Common myeloid progenitor, CD34-positive (primary cell): ENCODE measurements at places on chromosomes 2 and 18.

DNA sequence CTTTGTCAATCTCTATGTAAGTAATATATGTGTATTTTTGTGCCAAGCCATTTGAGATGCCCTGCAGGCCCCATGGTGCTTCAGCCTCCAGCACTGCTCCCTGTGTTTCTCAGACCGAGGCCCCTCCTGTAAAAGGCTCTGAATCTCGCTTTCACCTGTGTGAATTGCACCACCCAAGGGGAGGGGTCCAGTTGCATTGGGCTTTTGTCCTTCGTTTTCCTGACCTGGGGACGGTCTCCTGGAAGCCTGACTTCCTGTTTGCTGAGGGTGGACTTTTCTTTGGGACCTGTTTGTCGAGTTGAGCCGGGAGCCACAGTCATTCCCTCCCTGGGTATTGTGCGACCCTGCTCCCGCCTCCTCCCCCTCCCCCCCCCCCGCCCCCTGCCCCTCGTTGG, 48.9 kb downstream of the AGAP1 start:
- DNase-seq: no peak

DNA sequence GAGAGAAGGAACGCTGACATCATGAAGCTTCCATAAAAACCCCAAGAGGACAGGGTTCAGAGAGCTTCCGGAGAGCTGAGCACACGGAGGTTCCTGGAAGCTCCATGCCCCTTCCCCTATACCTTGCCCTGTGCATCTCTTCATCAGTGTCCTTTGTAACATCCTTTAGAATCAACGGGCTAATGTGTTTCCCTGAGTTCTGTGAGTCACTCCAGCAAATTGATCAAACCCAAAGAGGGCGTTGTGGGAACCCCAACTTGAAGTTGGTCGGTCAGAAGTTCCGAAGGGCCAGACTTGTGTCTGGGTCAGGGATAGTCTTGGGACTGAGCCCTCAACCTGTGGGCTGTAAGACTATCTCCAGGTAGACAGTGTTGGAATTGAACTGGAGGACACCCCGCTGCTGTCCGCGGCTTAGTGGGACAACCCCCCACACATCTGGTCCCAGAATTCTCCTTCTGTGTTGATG, 25.9 kb upstream of the GPR55 start:
- DNase-seq: no peak

GRCh38 chr2:152012697-152013096, 86.1 kb downstream of the CACNB4 start:
- no peak for DNase-seq

- DNase-seq: no peak
These were observed 223.6 kb upstream of the EPAS1 start for GRCh38 chr2:46073540-46074046.

DNA sequence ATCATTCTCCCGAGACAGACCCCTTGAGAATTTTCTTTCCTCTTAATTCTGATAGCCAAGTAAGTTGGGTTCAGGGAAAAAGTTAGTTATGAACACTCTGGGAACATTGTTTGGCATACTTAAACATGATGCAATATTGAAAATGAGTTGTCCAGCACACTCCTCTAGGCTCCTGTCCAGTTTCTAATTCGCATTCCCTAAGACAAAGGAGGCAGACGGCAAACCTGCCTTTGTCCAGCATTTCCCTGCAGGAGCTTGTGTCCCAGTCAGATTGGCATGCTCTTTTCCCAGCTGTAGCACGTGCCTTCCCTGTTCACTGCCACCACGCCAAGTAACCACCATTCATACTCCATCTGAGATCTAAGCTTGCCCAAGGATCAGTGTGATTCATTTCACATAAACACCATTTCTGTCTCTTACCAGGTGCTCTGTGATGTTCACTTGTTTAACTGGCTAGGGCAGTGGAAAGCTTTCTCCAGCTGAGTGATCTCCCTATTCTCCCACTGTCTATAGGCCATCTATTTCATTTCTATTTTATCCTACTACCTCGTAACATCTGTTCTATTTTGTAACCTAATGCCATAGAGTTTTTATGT, 150.0 kb upstream of the EPB41L3 start:
- DNase-seq: no peak

GRCh38 chr2:158512323-158512722, 55.6 kb downstream of the PKP4 start:
- DNase-seq: no peak

- no peak for DNase-seq
These were observed 390.2 kb upstream of the NXPH2 start for GRCh38 chr2:139170406-139170805.

DNA sequence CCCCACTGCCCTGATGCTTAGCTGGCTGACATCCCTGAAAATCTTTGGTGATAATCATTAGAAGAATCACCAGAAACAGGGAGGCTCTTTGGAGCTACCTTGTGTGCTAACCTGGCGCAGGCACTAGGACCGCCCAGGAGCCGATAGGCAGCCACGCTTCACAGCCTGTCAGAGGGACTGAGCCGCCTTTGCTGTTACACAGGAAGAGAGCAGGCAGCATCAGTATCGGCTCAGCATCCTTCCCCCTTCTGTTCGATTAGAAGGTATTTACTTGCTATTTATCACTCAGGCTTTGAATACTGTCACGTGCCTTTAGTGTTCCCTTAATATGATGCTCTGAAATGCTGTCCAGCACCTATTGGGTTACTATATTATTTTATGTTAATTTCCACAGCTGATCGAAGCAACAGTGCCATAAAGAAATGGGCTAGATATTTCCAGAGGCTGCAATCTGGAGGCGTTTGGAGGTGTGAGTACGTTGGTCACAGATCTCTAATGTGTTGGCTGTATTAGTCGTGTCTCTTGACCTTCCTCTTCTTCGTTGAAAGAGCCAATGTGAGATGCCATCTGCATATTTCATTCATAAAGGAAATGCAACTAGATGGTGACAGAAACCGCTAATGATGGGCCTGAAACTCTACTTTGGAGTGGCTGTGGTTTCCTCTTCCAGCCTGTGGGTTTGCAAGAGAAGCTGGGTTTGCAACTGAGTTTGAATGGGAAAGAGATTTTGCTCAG, 110.4 kb upstream of the RAB27B start:
- DNase-seq: peak; percentile 93

- no peak for DNase-seq
These were observed 42.0 kb upstream of the EDAR start for GRCh38 chr2:109030870-109031475.

- peak; percentile 31 for DNase-seq
These were observed 49.4 kb downstream of the AOX1 start for GRCh38 chr2:200635251-200635650.

GRCh38 chr2:136628490-136628889, 136.9 kb upstream of the THSD7B start:
- no peak for DNase-seq

DNA sequence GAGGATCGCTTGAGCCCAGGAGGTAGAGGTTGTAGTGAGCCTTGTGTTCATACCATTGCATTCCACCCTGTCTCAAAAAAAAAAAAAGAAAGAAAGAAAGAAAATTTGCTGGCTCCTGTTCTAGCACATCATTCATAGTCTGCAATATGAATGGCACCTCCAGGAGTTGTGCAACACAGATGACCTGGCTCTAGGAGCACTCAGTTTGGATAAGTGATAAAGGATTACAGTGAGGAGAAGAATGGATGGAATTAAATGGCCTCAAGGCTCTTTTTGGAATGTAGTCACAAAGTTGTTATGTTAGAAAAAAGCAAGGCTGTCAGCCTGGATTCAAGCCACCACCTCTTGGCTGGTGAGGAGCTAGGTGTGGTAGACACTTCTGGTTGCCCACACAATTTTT, 21.5 kb upstream of the SPRED2 start:
- DNase-seq: no peak

- no peak for DNase-seq
These were observed 76.3 kb downstream of the PKP4 start for GRCh38 chr2:158533009-158533408.

GRCh38 chr2:238636269-238637073, 209.7 kb downstream of the ASB1 start:
- DNase-seq: no peak

- no peak for DNase-seq
These were observed 131.3 kb downstream of the COMMD1 start for GRCh38 chr2:62036761-62037250.

DNA sequence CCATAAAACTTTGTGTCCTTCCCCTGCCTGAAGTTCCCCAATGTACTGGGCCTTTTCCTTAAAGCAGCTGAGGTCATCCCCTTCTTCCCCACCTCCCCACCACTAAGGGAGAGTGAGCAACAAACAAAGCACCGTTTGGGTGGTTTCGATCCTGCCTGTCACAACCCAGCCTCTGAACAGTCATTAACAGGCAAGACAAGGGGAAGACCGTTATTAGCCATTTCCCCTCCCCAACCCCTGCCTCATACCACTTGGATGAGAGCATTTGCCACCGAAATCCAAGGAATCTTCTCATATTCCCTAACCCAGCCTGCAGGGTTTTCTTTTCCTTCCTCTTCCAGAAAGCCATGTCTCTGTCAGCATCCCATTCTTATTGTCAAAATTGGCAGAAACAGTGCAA, 65.6 kb downstream of the STRADB start:
- DNase-seq: no peak

DNA sequence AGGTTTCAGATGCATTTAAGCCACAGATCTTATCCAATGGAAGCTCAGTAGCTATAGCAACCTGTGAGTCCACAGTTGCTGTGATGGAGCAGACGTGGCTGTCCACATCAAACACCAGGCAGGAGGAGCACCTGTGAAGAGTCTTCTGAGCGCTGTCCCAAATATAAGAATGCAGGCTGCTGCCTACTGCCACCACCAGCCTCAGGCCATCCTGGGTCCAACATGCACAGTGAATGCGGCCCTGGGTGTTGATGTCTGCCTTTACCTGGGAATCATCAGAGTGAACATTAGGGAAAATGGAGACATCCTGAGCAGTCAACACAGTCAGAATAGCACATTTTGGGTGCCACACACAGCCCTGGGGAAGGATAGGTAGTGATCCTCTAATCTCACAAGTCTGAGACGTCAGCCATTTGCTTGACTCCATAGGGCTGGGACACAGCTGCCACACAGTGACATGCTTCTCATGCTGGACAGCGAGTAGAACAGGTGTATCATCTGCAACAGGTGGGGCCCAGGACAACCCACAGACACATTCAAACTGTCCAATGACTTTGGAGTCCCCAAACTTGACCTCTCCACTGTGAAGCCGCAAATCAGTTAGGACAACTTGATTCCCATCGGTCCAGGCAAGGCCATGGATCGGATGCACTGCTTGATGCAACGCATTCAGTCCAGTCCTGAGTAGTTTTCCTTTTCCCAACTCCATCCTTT, 8.2 kb downstream of the WDCP start:
- no peak for DNase-seq

DNA sequence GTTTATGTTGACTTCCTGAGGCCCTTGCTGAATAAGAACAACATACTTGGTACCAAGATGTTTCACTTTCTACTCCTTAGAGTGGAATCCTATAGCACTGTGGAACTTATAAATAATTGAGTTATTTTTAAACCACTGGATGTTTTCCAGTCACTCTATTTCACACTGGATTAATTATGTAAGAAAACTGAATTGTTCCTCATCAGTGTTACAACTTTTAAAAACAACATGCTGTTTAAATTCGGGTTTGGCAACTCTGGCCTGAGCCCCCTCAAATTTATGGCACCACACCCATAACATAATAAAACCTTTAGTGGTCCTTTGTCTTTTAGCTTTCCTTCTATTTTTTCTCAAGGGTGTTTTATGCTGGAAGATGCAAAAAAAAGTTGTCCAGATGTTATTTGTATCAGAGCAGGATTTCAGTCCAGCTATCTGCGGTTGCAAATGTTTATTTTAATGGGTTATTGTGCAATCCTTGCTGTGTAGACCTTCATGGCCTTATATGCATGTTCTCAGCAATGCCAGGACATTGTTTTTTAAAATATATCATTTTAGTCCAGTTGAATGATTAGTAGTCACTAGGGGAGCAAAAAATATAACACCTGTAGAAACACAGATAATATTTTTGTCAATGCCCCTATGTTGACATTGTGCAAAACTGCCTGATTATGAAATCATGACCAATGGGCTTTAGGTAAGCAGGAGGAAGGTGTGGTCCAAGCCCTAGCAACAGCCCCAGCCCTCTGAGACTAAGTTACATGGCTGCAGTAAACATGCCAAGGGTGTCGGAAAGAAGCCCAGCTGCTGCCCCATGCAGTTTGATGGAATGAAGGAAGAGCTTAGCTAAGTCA, 638.0 kb upstream of the ZEB2 start:
- DNase-seq: no peak

GRCh38 chr2:98469862-98470544, 25.3 kb downstream of the INPP4A start:
- no peak for DNase-seq

GRCh38 chr18:51568151-51568550, 370.7 kb upstream of the MEX3C start:
- no peak for DNase-seq

GRCh38 chr2:149657401-149658040, 69.9 kb upstream of the MMADHC start:
- no peak for DNase-seq

- no peak for DNase-seq
These were observed 187.3 kb upstream of the ID2 start for GRCh38 chr2:8494589-8494988.

- no peak for DNase-seq
These were observed 76.3 kb downstream of the ACTR3 start for GRCh38 chr2:113966171-113966570.

- no peak for DNase-seq
These were observed 291.3 kb downstream of the BCL11A start for GRCh38 chr2:60262178-60262577.

DNA sequence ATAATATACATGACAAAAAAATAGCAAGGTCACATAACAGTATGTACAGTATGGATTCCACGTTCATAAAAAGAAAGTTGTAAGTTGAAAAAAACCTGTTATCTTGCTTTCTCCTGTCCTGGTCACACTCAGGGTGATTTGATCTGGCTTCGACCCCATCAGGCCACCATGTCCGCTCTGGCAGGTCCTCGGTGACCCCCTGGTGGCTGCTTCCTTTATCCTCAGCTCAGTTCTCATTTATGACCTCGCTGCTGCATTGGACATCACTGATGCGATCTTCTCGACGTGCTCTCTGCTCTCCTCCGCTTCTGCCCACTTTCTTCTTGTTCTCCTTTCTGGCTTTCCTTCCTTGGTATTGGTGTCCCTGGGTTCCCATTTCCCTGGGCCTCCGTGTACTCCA, 29.7 kb downstream of the DGKD start:
- peak; percentile 34 for DNase-seq
